Stimulated activated CD4-positive, alpha-beta T cell treated with anti-CD3 and anti-CD28 coated beads, TNF-alpha, amount 100 ng/mL, for 1 hour (primary cell): ENCODE measurements at places on chromosomes 11 and 22.

DNA sequence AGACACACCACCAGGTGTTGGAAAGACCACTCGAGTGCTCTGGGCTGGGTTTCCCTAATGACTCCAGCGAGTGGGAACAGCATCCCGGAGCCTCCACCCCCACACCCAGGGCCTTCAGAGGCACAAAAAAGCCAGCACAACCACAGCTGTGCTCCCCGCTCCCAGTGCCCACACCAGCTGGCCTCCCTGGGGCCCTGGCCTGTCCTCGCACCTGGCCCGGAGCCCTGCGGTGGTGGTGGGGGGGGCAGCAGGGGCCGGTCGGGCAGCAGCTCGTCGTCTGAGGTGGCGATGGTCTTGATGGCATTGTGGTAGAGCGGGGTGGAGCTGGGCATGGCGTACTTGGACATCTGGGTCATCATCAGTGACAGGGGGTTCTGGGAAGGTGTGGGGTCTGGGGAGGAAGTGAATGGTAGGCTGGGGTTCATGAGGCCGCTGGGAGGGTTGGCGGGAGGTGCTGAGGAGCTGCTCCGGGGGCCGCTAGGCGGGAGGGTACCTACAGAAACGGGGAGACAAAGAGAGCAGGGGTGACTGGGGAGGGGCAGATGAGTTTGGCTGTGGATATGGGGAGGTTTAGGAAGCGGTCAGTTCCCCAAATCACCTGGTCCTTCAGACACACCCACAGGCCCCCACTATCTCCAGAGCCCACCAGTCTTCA, 16.1 kb downstream of the CXCR5 start:
- DNase-seq: no peak

DNA sequence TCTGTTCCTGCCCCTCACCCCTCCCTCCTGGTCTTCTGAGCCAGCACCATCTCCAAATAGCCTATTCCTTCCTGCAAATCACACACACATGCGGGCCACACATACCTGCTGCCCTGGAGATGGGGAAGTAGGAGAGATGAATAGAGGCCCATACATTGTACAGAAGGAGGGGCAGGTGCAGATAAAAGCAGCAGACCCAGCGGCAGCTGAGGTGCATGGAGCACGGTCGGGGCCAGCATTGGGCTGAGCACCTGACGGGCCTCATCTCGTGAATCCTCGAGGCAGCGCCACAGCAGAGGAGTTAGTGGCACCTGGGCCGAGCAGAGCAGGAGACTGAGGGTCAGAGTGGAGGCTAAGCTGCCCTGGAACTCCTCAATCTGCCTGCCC, 941.8 kb downstream of the BRD1 start:
- no peak for DNase-seq

DNA sequence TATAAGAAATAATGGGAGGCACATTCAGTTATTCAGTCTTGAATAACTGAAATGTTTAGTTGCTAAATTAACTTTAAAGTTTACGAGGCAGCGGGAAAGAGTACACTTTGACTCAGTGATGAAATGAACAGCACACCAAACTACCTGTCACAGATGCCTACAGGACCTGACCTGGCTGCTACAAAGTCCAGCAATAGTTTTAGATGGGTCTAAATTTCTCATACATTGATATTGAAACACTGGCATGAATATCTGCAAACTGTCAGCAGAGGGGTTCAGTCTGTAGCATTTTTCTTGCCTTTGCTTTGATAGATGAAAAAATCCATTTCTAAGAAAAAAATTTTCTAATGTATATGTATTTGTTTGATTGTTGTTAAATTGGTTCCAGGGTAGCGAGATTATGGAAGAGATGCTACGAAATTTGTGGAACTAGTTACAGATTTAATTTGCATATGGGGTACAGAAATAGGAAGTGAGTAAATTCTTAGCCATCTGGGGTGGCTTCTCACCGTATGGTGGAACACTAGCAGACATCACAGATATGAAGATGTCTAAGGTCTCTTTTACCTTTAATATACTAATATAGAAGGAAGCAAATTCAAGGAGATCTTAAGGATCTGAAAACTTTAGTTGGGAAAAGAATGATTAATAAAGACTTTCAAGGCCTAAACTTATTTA, 20.8 kb upstream of the GAB2 start:
- no peak for DNase-seq

GRCh38 chr11:94574193-94574961, 7.2 kb downstream of the PIWIL4 start:
- DNase-seq: no peak

DNA sequence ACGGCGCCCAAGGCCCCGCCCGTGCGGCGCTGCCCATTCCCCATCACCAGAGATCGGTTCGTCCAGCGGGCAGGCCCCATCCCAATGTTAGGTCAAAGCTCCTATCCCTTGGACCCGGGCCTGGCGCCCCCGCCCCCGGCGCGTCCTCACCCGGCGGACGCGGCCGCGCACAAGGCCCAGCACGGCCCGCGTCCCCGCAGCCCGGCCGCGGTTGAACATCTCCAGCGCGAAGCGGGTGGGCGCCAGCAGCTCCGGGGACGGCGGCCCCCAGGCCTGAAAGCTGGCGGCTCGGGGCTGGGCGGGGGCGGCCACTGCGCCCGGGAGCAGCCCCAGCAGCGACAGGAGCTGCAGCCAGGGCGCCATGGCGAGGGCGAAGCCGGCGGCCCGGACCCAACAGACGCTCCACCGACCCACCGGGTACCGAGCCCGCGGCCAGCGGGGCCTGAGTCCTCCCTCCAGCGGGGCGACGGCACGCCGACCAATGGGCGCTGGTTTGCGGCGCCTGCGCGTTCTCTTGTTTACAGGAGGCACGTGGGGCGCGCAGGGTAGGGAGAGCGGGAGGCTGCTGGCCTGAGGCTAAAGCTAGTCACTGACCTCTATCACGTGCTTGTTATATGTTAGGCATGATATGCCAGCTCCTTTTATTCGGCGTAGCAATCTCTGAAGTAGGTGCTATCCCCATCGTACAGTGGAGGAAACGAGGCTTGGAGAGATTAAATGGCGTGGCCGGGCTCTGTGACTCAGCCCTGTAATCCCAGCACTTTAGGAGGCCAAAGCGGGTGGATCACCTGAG, at the start of gene CTSF:
Gene CTSF, minus strand, starts transcription at position 483 of the 793 bp plus-strand sequence. Its CDS starts 120 bp downstream, at position 363.
- no peak for DNase-seq

DNA sequence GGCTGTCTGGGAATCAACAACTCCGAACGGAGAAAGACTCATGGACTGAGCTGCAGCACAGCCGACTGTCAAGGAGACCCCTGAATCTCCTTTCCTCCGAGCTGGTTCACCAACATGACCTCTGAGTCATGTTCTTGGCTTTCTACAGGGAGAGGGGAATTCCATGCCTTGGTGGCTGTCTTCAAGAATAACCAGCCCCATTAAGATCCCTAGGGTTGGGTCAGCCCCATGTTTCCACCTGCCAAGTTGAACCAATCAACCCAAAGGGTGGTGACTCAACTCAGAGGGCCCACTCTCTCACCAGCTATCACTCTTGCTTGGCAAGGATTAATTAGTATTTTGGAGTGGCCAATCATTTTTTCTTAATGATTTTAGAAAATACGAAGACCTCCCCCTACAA, 28.3 kb upstream of the IGSF22 start:
- no peak for DNase-seq

- no peak for DNase-seq
Observed at GRCh38 chr11:68661014-68661413, 23.3 kb upstream of the GAL start.

DNA sequence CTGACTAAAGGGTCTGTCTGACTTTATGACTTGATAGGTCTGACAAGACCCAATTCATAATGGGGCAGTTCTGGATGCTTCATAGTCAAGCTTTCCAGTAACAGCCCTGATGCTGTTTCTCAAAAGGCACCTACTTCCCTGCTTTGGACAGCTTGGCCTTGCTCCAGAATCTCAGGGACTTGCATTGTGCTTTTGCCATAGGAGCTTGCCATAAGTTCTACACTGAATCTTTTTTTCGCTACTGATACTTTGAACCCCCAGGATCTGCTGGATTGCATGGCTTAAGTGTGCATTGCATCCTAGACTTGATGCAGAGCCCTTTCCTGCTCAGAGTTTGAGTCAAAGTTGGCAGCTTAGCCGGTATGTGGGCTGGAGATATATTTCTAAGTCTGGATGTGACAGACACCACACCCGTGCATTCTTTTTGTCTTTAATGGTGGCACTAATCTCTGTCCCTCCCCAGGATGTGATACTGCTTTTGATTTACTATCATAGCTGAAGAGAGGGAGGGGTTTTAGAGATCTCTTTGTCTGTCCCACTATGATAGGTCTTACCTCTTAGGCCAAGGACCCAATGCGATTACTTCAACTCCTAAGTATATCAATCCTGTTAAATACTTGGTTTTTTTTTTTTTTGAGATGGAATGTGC, 16.9 kb upstream of the SLC3A2 start:
- DNase-seq: no peak

DNA sequence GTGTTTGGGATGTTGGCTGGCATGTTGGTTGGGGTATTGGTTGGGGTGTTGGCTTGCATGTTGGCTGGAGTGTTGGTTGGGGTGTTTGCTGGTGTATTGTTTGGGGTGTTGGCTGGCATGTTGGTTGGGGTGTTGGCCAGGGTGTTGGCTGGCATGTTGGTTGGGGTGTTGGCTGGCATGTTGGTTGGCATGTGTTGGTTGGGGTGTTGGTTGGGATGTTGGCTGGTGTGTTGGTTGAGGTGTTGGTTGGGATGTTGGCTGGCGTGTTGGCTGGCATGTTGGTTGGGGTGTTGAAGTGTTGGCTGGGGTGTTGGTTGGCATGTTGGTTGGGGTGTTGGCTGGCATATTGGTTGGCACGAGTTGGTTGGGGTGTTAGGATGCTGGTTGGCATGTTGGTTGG, 24.5 kb downstream of the OTUB1 start:
- no peak for DNase-seq
